ENCODE measurements at places on chromosomes 4 and X.

DNA sequence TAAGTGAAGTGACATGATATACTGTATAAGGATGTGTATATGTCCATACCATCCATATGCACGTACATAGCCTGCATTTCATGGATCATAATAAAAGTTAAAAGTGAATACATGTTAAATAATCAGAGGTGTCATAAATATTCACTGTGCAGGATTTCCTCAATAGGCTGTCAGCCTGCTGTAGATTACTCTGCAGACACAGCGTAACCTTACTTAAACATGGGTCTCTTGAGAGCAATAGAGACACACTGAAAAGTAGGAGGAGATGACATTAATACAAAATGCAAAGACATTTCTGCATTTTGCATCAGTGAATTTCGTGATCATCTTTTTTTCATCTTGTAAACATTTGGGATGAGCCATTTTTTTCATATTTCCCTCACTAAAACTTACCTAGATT, 955.2 kb upstream of the DIAPH2 start:
- DNase-seq: no peak

- DNase-seq: no peak
These were observed 83.3 kb downstream of the SLC7A11 start for GRCh38 chr4:138158746-138159297.

DNA sequence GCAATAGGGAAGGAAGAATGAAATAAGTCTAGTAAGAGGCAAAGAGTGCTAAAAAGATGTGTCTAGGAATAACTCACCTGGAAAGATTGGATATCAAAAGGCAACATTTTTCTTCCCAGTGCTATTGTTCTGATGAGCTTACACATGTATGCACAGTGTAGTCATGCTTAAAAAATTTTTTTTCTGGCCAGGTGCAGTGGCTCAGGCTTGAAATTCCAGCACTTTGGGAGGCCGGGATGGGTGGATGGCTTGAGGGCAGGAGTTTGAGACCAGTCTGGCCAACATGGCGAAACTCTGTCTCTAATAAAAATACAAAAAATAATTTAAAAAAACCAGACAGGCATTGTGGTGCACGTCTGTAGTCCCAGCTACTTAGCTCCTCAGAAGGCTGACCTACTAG, 795.8 kb upstream of the IGFBP7 start:
- DNase-seq: no peak

- DNase-seq: no peak
These were observed 226.5 kb downstream of the MID1 start for GRCh38 chrX:10393899-10394298.

GRCh38 chr4:124478470-124478869, 234.1 kb downstream of the ANKRD50 start:
- DNase-seq: no peak

DNA sequence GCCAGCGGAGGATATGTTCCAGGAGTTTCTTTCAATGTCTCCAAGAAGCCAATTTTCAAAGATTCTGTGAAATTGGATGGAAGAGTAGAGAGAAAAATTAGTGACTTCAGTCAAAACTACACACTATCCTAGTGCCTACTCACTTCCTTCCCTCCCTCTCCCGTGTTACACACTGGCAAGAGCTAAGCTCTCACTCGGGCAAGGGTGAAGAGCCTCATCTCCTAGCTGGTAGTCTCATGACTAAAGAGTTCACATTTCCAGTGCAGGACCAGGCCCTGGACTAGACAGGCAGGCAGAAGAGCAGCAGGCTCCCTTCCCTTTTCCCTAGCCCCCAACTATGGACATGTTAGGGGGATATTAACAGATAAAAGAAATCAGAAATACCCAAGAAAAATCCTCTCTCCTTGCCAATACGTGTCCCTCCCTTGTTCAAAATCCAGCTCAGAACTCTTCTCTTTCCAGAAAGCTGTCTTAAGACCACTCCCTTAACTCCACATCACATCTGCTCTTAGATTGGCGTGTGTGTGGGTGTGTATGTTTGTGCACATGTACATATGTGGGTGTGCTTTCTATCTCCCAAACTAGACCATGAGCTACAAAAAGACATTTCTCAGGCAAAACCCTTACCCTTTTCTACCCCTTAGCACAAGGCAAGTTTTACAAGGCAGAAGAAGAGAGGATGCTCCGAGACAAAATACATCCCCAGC, 29.9 kb downstream of the ZDHHC9 start:
- DNase-seq: no peak

GRCh38 chr4:178612733-178613132, 1170.5 kb upstream of the AGA start:
- DNase-seq: no peak

DNA sequence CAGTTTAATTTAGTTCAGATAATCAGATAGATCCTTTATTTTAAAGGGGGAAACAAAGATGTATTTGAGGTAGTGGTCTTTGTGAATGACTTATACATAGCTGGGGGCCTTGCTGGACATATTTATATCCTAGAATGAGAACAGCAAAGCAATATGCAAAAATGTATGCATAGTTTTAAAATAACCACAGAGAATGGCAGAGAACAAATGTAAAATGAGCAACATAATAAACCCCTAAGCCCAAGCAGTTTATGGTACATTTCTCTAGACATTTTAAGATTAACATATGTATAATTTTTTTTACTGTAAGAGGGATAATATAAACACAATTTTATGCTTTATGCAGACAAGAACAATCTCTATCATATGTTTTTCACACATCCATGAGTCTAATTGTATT, 434.2 kb upstream of the SMIM31 start:
- no peak for DNase-seq

DNA sequence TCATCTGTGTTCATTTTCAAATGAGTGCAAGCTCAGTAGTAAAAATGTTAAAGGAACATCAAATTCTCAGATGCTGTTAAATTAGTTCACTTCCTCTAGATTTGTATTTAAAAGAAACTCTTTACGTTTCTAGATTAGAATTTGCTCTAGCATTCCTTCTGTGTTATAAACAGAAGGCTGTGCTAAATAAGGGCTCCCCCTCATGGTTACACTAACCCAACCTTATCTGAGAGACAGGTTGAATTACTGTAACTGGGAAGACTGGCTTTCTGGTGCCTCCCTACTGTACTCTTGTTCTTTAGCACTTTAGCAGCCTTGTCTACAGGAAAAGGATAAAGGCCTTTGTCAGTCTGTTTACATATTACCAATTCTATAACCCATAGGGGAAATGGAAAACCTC, 56.8 kb downstream of the RXFP1 start:
- peak; percentile 13 for DNase-seq

DNA sequence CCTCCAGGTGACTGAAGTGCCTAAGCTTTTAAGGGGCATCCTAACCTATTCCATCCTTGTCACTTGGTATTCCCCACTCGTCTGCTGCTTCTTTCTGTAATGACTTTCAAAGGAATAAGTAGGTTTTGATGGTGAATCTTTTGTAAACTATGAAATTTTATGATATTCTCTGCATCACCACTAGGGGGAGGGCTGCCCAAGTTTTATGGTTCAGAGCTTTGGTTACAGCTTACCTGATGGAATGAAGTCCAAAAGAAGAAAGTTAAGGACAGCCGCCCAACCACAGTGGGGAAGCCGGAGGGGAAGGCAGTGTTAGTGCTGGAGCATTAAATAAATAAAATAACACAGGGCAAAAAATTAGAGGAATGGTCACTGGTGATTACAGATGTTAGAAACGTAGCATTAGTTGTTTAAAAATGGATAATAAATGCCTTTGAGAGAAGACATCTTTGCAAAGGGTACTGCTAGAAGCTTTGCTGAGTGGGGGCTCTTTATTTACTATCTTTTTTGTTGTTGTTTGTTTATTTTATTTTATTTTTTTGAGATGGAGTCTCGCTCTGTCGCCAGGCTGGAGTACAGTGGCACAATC, 204.9 kb downstream of the GBA3 start:
- DNase-seq: peak; percentile 55

GRCh38 chr4:141810038-141810711, 173.8 kb downstream of the IL15 start:
- no peak for DNase-seq

GRCh38 chr4:16894406-16894805, 4.0 kb downstream of the LDB2 start:
- DNase-seq: no peak

- DNase-seq: no peak
These were observed 412.5 kb downstream of the ADAM29 start for GRCh38 chr4:175330652-175331051.

DNA sequence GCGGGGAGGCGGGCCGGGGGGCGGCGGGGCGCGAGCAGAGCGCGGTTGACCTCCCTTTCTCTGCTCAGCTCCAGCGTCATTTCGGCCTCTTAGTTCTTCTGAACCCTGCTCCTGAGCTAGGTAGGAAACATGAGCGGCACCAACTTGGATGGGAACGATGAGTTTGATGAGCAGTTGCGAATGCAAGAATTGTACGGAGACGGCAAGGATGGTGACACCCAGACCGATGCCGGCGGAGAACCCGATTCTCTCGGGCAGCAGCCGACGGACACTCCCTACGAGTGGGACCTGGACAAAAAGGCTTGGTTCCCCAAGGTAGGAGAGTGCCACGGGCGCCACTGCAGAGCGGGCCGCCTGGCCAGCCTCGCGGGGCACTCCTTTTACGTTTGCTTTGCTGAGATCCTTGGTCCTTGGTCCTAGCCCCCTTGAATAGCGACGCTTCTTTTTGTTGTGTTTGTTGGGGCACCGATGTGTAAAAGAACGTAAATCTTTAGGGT, at the start of gene HTATSF1:
Gene HTATSF1, plus strand, starts transcription at position 37 of the 497 bp plus-strand sequence. Its CDS starts 93 bp downstream, at position 130.
- DNase-seq: no peak

- no peak for DNase-seq
These were observed 88.1 kb downstream of the GBA3 start for GRCh38 chr4:22780797-22781196.

Data from small intestine (tissue), 16 donors.